NCI-H1436 treated with DMSO at 0.1 percent for 48 hours (cell line): ENCODE measurements at places on chromosomes 16 and 17.

GRCh38 chr16:30369938-30370455 is 297 bp downstream of the TBC1D10B start:
- no peak for DNase-seq

DNA sequence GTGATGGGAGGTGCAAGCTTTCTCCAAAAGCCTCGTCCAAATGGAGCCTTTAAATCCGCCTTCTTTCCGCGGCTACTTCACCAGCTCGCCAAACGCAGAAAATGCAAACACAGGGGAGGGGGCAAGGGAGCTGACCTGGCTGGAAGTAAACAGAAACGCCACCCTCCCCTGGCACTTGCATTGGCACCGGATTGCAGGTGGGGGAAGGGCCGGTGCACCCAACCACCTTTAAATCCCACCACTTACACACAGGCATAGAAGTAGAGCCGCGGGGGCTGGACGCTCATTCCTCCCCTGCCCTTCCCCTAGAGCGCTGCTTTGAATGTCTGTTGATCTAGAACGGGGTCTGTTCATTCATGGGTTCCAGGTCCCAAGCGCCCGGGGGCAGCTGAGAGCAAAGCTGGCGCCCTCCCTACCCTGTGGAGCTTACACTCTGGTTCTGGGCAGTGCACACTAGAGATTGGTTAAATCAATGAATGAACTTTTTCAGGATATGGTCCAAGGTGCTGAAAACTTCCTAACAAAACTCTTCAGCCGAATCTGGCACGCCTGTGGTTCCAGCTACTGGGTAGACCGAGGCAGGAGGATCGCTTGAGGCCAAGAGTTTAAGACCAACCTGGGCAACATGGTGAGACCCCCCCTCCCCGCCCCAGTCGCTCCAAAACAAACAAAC is 920 bp upstream of the ZCCHC14 start:
- no peak for DNase-seq

DNA sequence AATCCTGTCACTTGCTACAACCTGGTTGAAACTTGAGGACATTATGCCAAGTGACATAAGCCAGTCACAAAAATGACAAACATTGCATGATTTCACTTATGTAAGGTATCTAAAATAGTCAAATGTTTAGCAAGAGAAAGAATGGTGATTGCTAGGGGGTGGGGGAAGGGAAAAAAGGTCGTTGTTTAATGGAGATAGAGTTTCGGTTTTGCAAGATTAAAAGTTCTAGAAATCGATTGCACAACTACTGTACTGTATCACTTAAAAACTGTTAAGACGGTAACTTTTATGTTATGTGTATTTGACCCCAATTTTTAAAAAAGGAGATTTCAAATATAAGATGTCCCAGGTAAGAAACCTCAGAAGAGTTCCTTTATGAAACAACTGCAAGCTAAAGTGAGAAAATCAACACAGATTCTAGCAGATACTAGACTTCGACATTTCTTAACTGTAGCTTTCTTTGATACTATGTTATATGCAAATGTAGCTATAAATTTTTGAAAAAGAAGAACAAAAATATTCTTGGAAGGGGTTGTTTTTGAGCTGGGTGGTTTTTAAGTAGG is 5.9 kb downstream of the MEOX1 start:
- no peak for DNase-seq

GRCh38 chr16:56421313-56421712 is 4.0 kb downstream of the AMFR start:
- DNase-seq: no peak

DNA sequence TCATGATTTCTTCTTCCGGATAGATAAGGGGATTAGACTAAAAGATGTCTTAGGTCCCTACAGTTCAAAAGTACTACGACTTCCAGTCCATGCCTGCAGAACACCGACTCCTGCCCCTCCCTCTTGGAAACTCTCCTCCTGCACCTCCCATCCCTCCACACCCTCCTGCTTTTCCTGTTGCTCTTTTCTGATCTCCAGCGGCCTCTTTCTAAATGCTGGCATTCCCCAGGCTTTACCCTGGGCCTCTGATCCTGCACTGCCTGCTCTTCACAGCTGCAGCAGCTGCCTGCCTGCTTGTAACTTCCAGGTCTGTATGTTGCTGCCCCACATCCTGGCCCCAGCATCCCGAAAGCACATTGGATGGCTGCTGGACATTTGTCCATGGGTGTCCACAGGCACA is 154.2 kb downstream of the KCNJ12 start:
- DNase-seq: no peak

GRCh38 chr17:14712611-14713021 is 411.7 kb downstream of the HS3ST3B1 start:
- DNase-seq: no peak

- no peak for DNase-seq
Measured at GRCh38 chr17:76005263-76006149, 4.9 kb downstream of the CDK3 start.

DNA sequence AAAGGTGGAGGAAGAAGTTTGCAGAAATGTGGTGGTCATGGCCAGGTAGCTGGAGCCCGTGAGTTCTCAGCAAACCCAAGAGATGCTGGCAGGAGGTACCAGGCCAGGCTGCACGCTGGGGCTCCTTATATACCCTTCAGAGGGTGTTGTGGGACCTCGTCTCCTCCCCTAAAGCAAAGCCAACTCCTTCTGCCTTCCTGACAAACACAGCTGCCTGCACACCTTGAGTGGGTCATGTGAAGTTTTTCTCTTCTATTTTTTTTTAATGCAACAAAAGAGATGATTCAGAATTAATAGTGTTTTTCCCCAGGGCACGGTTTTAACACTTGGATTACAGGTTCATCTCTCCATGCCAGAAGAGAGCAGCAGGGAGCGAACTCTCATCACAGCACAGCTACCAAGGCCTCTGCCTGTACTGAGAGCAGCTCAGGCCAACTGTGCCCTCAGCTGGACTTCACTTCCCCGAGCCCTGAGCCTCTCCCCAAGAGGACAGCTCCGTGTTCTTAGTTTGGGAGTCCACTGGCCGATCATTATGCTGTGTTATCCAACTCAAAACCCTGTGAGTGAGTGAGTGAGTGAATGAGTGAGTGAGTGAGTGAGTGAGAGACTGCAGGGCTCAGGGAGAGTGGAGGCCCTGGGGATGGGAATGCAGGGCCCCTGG is at the start of gene KRT15:
Gene KRT15 (minus strand): TSS at position 102 of the 661 bp plus-strand sequence. CDS start 63 bp downstream, at position 39.
- no peak for DNase-seq

- no peak for DNase-seq
Measured at GRCh38 chr16:13919330-13919682, 648 bp upstream of the ERCC4 start.

DNA sequence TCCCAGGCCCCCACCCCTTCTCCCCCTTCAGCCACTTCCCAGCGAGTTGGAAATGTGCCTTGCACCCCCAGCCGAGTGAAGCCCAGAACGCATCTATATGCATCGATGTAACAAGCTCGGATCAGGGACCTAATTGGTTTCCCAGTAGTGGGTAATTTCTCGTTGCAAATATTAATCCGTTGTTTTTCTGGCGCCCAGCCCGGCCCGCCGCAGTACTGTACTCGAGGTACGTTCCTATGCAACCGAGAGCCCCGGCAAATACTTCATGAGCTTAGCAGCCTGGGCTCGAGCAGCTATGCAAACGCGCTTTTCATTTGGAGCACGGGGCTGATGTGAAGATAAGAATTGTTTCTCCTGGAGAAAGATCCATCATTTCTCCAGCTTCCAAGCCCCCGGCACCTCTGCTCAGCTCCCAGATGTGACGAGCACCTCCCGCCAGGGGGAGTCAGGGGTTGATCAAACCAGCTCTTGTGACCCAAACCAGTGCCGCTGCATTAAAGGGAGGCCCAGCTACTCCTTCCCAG is 229.8 kb downstream of the KATNIP start:
- no peak for DNase-seq

DNA sequence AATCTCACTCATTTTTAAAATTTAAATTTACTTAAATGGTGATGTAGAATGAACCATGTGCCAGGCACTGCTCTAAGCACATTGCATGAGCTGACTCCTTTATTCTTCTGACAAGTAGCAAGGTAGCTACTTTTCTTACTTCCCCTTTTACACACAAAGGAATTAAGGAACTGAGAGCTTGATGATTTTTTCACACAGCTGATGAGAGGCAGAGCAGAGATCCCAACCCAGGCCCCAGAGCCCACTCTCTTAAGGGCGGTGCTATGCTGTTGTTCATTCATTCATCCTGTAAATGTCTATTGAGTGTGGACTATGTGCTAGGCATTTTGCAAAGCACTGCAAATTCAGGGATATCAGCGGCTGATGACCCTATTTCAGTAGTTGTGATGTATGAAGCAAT is 17.9 kb downstream of the SEC14L5 start:
- DNase-seq: no peak

DNA sequence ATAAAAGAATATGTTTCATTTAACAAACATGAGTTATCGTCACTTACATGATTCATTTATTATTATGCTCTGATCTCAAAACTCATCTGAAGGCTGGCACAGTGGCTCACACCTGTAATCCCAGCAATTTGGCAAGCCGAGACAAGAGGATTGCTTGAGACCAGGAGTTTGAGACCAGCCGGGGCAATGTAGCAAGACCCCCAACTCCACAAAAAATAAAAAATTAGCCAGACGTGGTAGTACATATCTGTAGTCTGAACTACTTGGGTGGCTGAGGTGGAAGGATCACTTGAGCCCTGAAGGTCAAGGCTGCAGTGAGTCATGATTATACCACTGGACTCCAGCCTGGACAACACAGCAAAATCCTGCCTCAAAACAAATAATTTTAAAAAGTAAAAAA is 16.0 kb downstream of the APPBP2 start:
- DNase-seq: no peak

GRCh38 chr17:65277576-65277975 is 140.4 kb downstream of the RGS9 start:
- no peak for DNase-seq

DNA sequence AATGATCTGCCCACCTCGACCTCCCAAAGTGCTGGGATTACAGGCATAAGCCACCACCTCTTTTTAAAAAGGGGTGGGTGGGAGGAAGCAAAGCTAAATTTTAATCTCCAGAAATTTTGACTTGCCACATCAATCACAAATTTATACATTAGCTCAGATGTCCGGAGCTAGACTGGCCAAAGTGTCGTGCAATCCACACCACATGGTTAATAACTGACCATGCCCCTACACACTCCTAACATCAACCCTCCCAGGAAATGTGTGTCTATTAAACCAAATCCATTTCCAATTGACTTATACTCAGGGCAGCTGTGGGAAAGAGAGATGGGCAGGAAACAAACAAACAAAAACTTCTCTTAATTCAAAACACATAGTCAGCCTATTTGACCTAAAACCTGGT is 29.9 kb downstream of the SMURF2 start:
- no peak for DNase-seq

- DNase-seq: no peak
Measured at GRCh38 chr17:29124925-29125273, 55.3 kb downstream of the MYO18A start.

- DNase-seq: no peak
Measured at GRCh38 chr17:15882777-15883176, 62.2 kb upstream of the ADORA2B start.

- DNase-seq: no peak
Measured at GRCh38 chr16:55408661-55409060, 70.3 kb upstream of the MMP2 start.

- no peak for DNase-seq
Measured at GRCh38 chr16:54060599-54061421, 225.8 kb downstream of the IRX3 start.

GRCh38 chr16:78490847-78491246 is 391.4 kb downstream of the WWOX start:
- no peak for DNase-seq

DNA sequence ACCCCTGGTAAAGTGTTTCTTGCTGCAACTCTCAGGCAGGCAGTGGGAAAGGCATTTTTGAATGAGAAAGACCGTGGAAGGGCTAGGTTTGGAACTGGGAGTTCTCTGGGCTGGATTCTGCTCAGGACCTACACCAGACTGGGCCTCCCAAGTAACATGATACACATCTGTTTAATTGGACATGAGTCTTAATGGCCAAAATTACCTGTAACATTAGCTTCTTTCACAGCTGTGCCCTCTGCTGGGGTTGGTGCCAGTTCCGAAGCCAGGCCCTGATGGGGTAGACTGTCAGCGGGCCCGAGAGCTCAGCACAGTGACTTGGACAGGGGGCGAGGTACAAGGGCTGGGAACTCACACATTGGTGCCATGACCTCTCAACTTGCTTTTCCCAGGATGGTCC is 118.9 kb upstream of the IRX3 start:
- DNase-seq: no peak

- no peak for DNase-seq
Measured at GRCh38 chr17:2542456-2542855, 30.8 kb upstream of the METTL16 start.

- DNase-seq: no peak
Measured at GRCh38 chr16:81810894-81811538, 31.9 kb downstream of the PLCG2 start.

GRCh38 chr16:24052329-24053098 is 203.6 kb upstream of the CACNG3 start:
- DNase-seq: no peak

DNA sequence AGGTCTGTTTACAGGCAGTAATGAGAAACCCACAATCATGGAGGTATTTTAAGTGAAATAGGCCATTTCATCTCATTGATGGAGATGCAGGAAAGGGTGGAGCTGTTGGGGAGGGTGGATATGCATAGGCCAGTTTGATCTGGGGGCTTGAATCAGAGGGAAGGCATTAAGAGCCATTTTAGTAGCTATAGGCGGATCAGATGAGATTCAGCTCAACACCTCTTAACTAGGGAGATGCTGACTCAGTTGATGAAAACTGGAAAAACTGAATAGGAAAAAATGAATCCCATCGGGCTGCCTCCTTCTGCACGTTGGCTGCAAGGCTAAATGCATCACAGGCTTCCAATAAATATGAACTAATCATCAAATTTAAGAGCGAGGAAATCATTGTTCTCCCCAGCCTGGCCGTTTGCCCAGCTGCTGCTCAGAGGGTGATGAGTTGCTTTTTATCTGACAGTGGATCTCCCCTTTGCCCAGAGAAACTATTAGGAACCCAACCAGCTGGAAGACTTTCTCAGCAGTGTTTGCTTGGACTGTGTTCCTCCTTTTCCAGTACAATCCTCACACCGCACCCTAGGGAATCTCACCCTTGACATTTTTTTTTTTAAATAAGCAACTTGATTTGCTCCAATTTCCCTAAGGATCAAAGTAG is 149.6 kb downstream of the SOX9 start:
- DNase-seq: peak; percentile 71

- DNase-seq: no peak
Measured at GRCh38 chr16:6827267-6827666, 505.4 kb upstream of the RBFOX1 start.

DNA sequence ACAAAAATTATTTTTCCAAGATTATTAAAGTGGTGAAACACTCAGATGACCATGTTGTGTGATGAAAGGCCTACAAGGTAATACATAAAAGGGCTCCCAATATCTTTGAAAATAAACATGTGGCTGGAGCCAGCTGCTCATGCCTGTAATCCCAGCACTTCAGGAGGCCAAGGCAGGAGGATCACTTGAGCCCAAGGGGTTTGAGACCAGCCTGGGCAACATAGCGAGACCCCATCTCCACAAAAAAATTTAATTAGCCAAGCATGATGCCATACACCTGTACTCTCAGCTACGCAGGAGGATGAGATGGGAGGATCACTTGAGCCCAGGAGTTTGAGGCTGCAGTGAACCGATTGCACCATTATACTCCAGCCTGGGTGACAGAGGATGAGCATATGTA is 26.8 kb downstream of the SIAH1 start:
- DNase-seq: no peak

- DNase-seq: no peak
Measured at GRCh38 chr16:88691924-88692560, 5.7 kb upstream of the SNAI3 start.
